ENCODE measurements at places on chromosomes 2 and 18. TPM values are rescaled to one million over a fixed set of nuclear protein-coding genes. Genes with fewer than 3 reads are reported as not detected.

DNA sequence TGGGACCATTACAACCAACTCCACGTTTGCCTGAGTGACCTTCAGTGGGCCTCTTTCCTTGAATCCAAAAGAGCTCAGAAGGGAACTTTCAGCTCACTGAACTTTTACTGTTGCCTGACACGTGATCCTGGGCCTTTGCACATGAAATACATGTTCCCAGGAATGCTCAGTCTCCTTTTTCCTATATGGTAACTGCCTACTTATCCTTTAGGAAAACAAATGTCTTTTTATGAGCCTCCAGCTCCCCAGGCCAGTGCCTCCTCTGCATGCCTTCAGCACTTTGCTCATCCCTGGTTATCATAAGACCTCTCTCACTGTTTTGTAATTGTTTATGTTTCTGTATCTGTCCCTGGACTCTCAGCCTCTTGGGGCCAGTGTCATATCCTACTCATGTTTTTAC is 5.1 kb downstream of the PLA2R1 start:
- DNase-seq, result no peak

DNA sequence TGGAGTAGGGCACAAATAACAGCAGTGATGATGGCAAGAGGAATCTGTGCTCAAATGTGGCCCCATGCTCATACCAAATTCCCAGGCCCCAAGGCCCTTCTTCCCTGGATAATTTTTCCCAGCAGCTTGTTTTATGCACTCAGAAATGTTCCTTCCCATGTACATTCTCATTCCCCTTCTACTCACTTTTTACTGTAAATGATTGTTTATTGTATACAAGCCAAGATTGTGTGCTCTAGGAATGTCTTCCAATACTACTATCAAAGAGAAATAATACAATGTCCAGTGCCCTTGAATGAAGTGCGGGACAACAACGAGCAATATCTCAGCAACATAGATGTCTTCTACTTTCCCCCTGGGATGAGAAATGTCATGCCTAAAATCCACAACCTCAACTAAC is 201.6 kb downstream of the ICOS start:
- no peak for DNase-seq

DNA sequence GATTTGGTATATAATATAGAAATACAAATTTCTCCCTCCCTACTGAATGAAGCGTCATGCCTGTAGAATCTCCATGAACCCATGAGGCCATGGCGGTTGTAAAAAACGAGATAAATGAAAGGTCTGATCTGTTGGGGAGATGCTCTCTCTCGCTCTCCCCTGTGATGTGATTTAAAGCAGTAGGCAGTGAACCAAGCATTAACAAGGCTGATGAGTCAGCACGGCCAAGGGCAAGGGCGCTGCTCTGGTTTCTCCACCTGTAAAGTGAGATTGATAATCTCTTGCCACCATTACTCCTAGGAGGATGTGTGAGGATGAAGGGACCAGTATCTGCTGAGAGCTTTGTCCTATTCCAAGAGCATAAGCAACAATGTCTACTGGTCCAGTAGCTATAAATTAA is 553.3 kb downstream of the CMPK2 start:
- DNase-seq, result no peak

GRCh38 chr2:192153561-192153960 is 41.2 kb downstream of the TMEFF2 start:
- no peak for DNase-seq

DNA sequence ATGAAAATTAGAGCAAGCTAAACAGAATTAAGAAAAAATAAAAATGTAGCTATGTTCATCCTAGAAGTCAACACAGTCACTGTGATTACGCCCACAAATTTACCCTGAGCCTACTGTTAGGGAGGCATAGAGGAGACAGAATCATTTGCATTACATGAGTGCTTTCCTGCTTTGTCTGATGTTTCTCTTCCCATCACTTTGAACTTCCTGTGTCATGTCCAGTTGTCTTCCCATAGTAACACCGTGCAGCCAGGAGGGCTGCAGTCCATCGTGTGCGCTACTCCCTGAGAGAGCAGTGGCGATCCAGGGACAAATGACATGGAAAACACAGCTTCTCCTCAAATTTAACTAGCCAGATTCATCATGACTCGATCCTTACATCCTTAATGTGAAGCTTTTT is 149.8 kb upstream of the DAPL1 start:
- DNase-seq, result no peak

DNA sequence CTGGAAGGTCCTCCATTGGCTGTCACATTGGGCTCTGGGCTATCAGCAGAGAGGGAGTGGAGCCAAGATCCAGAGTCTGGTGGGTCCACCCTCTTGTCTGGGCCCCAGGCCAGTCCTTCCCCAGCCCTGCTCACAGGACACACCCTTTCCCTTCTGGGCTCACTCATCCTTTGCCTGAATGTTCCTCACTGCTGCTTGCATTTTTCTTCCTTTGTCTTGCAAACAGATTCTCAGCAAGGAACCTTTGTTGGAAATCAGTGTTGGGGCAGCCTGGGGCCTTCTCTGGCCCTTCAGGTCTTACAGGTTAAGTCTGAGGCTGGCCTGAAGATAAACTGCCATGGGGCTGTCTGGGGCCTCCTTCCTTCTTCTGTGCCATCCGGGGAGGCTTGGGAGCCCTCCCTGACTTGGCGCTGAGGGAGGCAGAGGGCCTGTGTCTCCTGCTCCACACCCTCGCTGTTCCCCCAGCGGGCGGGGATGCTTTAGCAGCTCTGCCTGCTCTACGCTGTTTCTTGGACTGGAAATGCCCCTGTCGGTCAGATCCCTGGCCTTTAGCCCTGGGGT is 11.5 kb upstream of the CELF4 start:
- peak; percentile 5 for DNase-seq

Gene CACNB4
- 0.11 TPM for total RNA-seq

Gene TRIM43
- total RNA-seq, result not detected

Gene LMAN2L
- 24.6 TPM for total RNA-seq

Gene RNF152
- total RNA-seq, result 5.4 TPM

Gene SLC19A3
- total RNA-seq, result 0.65 TPM
